ENCODE measurements at places on chromosomes 16 and 17. TPM values are rescaled to one million over a fixed set of nuclear protein-coding genes. Genes with fewer than 3 reads are reported as not detected.

TSC2 gene
- total RNA-seq: 56.6 TPM

OTOA gene
- total RNA-seq: not detected

CA5A gene
- total RNA-seq: not detected

KIF18B gene
- total RNA-seq: 36.2 TPM

WNT9B gene
- not detected for total RNA-seq

COX10 gene
- 22.9 TPM for total RNA-seq

AIPL1 gene
- total RNA-seq: not detected

EARS2 gene
- total RNA-seq: 23.6 TPM

SLC12A3 gene
- total RNA-seq: not detected

CES1 gene
- 0.63 TPM for total RNA-seq

JMJD8 gene
- 29.8 TPM for total RNA-seq

CCR7 gene
- 145 TPM for total RNA-seq

ORC6 gene
- total RNA-seq: 48.6 TPM

PRRT2 gene
- 2.6 TPM for total RNA-seq

TP53TG3D gene
- not detected for total RNA-seq

ENO3 gene
- total RNA-seq: 26.5 TPM

DNA sequence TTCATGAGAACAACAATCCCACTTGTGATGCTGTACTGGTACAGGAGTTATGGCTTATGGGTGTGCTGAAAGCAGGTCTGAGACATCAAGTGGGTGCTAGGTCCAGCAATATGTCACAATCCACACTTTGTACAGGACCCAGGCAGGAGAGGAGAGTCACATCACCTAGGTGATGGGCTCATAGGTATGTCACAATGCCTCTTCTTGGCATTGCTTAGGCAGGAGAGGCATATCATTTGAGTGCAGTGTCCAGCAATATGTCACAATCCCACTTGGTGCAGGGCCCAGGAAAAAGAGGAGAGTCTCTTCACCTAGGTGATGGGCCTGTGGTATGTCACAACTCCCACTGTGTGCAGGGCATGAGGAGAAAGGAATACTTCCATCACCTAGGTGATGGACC, 2110.0 kb downstream of the TP53TG3F start:
- H3K36me3 ChIP-seq: no peaks in the 10 kb centered on the region
- no peaks in the 10 kb centered on the region for H3K4me1 ChIP-seq
- H3K4me3 ChIP-seq: no peak overlapping the region
- no peaks in the 10 kb centered on the region for H3K27me3 ChIP-seq
- no peak for DNase-seq

- no peak overlapping the region for H3K4me3 ChIP-seq
- DNase-seq: peak; percentile 20
- peak overlapping the region; percentile 31 for H3K27ac ChIP-seq
- peaks cover 1% of the 10 kb centered on the region for H3K36me3 ChIP-seq
Observed at GRCh38 chr16:67781565-67781921, 24.8 kb downstream of the RANBP10 start.

DNA sequence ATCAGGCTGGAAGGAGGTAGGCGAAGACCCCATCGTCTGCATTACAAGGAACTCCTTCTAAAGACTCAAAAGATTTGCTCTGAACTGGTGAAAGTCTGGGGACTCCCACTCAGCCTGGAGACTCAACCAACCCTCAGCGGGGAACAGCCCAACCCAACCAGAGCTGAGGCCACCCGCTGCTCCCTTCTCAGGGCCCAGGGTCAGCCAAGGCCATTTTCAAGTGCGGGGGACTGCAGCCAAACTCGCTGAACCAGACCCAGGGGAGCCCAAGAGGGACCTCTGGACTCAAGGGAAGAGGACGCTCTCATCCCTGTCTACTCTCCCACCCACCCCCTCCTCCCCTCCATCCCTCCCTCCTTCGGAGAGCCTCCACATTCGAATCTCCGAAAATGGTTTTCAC, 24.1 kb downstream of the XYLT1 start:
- DNase-seq: no peak
- peaks cover 39% of the 10 kb centered on the region for H3K4me1 ChIP-seq
- H3K4me3 ChIP-seq: no peak overlapping the region

GRCh38 chr17:6938637-6939036, 57.2 kb upstream of the ALOX12 start:
- H3K27ac ChIP-seq: peak overlapping the region; percentile 14
- H3K27me3 ChIP-seq: no peaks in the 10 kb centered on the region
- H3K36me3 ChIP-seq: peaks cover 5% of the 10 kb centered on the region
- no peak overlapping the region for H3K4me3 ChIP-seq

GRCh38 chr16:11913425-11914079, 2.2 kb downstream of the GSPT1 start:
- H3K4me3 ChIP-seq: peak overlapping the region; percentile 95
- H3K36me3 ChIP-seq: peaks cover 28% of the 10 kb centered on the region
- H3K27me3 ChIP-seq: no peaks in the 10 kb centered on the region

DNA sequence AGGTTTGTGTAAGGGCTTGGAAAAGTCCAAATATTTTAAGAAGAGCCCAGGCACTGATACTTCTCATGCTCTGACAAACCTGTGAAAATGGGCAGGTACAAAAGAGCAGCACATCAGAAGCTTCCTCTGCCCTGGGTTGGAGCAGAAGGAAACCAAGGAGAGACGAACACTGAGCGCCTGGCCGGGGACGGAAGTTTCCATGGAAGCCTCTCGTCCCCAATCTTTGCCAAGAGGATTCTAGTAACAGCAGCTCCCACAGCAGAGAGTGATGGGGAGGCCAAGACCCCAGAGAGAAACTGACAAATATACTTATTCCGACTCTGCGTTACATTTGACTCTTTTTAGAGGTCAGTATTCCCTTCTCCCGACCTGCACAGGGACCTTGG, 268.5 kb downstream of the C16orf95 start:
- no peak overlapping the region for H3K27ac ChIP-seq
- DNase-seq: no peak
- no peaks in the 10 kb centered on the region for H3K36me3 ChIP-seq
- H3K4me1 ChIP-seq: no peaks in the 10 kb centered on the region
- H3K27me3 ChIP-seq: peaks cover 12% of the 10 kb centered on the region
- H3K4me3 ChIP-seq: no peak overlapping the region

- peaks cover 6% of the 10 kb centered on the region for H3K27me3 ChIP-seq
- DNase-seq: no peak
- no peaks in the 10 kb centered on the region for H3K36me3 ChIP-seq
- no peak overlapping the region for H3K27ac ChIP-seq
- H3K4me3 ChIP-seq: no peak overlapping the region
Observed at GRCh38 chr17:56737421-56738161, 96.1 kb downstream of the C17orf67 start.

DNA sequence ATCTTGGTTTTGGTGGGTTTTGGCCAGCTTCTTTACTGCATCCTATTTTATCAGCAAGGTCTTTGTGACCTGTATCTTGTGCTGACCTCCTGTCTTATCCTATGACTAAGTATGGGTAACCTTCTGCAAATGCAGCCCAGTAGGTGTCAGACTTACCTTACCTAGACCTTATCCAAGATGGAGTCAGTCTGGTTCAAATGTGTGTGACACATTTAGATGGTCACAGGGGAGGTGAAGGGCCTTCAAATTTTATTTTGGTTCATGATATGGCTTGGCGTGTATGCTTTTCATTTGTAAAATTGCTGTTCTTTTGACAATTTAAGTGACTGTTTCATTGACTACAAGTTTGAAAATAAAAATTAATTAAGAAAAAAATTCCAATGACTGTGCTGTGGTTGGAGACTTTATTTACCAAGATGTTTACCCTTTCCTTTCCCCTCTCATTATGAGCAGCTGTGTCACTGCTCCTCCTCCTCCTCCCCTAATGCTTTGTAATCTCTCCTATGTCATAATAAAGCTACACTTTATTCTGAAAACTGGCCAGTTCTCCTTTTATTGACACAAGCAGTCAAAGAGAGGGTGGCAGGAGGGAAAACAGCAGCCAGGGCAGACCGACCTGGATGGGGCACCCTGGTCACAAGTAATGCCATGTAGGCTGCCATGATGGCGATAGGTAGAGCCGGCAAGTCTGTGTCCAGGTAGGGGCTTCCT, 49.4 kb downstream of the TNFRSF13B start:
- H3K36me3 ChIP-seq: no peaks in the 10 kb centered on the region
- no peaks in the 10 kb centered on the region for H3K27me3 ChIP-seq
- DNase-seq: peak; percentile 7
- no peak overlapping the region for H3K27ac ChIP-seq
- no peaks in the 10 kb centered on the region for H3K4me1 ChIP-seq

- no peaks in the 10 kb centered on the region for H3K36me3 ChIP-seq
- H3K27ac ChIP-seq: no peak overlapping the region
- peaks cover 6% of the 10 kb centered on the region for H3K4me1 ChIP-seq
- no peaks in the 10 kb centered on the region for H3K27me3 ChIP-seq
- H3K4me3 ChIP-seq: peak overlapping the region; percentile 39
- no peak for DNase-seq
Observed at GRCh38 chr17:39951924-39952679, 10.7 kb upstream of the GSDMA start.

DNA sequence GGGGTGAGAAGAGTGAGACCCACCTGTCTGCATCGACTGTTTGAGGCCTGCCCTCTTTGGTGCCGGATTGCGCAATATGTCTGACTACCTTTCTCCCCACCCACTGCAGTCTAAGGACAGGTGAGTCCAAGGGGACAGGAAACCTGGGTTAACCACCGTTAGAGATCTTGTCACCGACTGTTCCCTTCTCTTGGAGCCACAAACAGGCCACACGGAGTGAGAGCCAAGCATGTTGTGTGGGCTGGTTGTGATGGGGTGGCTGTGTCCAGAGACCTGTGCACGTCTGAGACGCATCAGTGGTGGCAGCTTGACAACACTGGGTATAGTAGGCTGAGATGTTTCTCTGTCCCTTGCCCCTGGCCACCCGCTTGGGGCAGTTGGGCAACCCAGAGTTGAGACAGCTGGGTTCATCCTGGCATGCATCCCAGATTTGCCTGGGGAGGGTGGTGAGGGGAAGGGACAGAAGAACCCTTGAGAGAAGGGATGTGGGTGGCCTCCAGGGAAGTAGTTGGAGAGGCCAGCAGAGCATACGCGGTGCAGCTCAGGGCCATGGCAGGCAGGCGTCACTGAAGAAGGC, 21.4 kb downstream of the MPRIP start:
- H3K4me3 ChIP-seq: no peak overlapping the region
- DNase-seq: no peak
- H3K27ac ChIP-seq: peak overlapping the region; percentile 44
- no peaks in the 10 kb centered on the region for H3K27me3 ChIP-seq
- H3K4me1 ChIP-seq: peaks cover 43% of the 10 kb centered on the region
- H3K36me3 ChIP-seq: no peaks in the 10 kb centered on the region

DNA sequence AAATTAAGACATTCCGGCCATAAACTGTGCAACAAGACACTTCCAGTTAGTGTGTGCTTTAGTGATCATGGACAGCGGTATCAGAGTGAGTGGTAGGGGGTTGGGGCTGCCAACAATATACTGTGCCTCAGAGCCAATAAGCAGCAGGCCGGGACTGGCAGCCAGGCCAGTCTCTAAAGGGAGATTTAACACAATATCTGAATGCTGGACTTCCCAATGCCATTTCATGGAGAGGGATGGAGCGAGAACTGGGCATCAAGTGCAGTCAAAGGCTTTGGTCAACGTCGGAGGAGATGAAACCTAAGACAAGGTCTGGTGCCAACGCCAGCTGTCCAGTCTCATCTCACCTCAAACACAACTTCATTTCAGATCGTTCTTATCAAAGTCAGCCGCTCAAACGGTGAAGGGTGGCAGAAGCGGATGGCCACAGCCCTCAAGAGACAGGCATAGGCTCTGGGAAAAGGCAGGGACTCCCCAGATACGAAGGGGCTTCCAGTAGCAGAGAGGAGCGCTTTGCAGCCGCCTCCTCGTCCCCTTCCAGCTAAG, 935 bp downstream of the USP32 start:
- no peaks in the 10 kb centered on the region for H3K27me3 ChIP-seq
- H3K4me1 ChIP-seq: peaks cover 46% of the 10 kb centered on the region
- DNase-seq: peak; percentile 42
- peak overlapping the region; percentile 97 for H3K27ac ChIP-seq

DNA sequence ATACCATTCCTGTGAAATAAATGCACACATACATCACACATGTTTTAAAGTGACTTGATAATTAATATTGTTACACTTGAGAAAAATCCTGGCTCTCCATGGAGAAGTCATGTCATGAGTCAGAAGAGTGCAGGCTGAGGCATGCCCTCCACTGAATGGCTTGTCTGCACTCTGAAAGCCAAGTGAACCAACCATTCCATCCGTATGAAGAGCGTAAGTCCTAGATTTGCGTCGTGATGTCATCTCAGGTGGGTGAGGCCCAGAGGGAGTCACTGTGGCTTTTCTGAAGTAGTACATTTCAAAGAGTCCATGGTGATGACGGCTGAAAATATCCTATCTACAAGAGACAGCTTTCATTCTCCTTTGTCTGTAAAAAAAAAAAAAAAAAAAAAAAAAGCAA, 83.5 kb upstream of the IRX5 start:
- H3K27me3 ChIP-seq: peaks cover 2% of the 10 kb centered on the region
- H3K27ac ChIP-seq: no peak overlapping the region
- H3K36me3 ChIP-seq: no peaks in the 10 kb centered on the region
- no peaks in the 10 kb centered on the region for H3K4me1 ChIP-seq

DNA sequence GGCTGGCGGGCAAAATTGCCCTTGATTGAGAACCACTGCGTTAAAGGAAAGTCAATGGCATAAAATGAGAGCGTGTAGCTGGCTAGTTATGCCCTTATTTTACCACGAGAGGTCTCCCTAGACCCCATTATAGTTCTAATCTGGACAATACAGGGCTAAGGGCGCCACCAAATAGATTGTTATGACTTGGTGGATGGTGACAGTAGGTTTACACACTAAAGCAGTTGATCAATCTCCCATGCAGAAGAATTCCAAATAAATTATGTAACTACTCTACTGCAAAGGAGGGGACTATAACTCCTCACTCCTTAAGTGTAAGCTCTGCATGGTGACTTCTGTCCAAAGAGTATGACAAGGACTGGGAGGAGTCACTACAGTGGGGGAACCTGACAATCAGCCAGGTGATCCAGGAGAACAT, 20.4 kb upstream of the YPEL2 start:
- H3K27me3 ChIP-seq: no peaks in the 10 kb centered on the region
- peak; percentile 39 for DNase-seq
- peaks cover 3% of the 10 kb centered on the region for H3K4me1 ChIP-seq
- H3K4me3 ChIP-seq: no peak overlapping the region
- no peaks in the 10 kb centered on the region for H3K36me3 ChIP-seq

DNA sequence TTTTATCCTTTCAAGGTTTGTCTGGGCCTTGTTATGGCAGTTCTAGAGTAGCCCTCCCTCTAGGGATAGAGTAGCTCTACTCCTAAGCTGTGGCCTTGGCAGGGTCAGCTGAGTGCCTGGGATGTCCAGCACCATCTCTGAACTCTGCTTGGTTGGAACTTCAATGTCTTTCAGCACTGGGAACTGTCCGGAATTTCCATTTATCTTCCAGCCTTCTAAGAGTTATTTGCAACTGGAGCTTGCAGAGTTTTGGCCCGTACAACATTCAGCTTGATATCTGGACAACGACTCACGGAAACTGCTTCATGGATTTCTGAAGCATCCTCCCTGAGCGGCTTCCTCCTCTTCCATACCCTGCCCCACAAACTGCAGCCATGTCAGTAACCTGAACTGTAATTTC, 22.9 kb downstream of the MMD start:
- no peaks in the 10 kb centered on the region for H3K27me3 ChIP-seq
- no peaks in the 10 kb centered on the region for H3K4me1 ChIP-seq
- DNase-seq: no peak
- no peak overlapping the region for H3K27ac ChIP-seq
- no peak overlapping the region for H3K4me3 ChIP-seq

All from activated CD4-positive, alpha-beta memory T cell treated with anti-CD3 and anti-CD28 coated beads for 36 hours (primary cell).